Keratinocyte (primary cell): ENCODE measurements at places on chromosomes 6 and 20. TPM values are rescaled to one million over a fixed set of nuclear protein-coding genes. Genes with fewer than 3 reads are reported as not detected.

Gene DEFB124
- not detected in 3 replicates for polyA plus RNA-seq

Gene ATP9A
- 5.8 to 8.6 TPM (median 6.1 TPM) in 3 replicates for polyA plus RNA-seq

DNA sequence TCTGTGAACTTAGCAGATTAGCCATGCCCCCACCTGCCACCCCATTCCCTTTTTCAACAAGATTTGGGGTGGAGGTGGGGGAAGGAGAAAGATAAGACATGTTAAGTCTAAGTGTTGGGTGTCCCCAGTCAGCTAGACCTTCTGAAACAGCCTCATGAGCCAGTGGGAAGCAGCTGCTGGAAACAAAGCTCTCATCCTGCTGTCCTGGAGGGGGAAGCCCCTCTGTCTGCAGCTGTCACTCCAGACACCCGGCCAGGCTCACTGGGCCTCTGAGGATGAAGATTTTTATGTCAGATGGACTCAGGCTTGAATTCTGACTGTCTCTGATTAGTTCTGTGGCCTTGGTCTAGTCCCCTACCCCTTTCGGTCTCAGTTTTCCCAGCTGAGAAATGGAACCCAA, 1.1 kb downstream of the BPIFB3 start:
- H3K36me3 ChIP-seq: no peaks in the 10 kb centered on the region
- no peaks in the 10 kb centered on the region for H3K27me3 ChIP-seq
- no peaks in the 10 kb centered on the region for H3K4me1 ChIP-seq
- DNase-seq: no peak
- no peak overlapping the region for H3K4me3 ChIP-seq

DNA sequence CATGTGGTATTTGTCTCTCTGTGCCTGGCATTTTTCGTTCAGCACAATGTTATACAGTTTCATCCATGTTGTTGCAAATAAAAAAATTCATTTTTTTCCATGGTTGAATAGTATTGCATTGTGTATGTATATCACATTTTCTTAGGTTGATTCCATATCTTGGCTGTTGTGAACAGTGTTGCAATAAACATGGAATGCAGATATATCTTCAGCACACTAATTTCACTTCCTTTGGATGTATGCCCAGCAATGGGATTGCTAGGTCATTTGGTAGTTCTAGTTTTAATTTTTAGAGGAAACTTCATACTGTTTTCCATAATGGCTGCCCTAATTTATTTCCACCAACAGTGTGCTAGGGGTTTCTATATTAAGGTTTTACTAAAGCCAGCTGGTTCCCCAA, 52.6 kb downstream of the GFRAL start:
- H3K36me3 ChIP-seq: no peaks in the 10 kb centered on the region
- H3K4me3 ChIP-seq: no peak overlapping the region
- DNase-seq: no peak
- no peaks in the 10 kb centered on the region for H3K27me3 ChIP-seq

GRCh38 chr6:152244998-152245630, 392.0 kb downstream of the SYNE1 start:
- H3K4me3 ChIP-seq: no peak overlapping the region
- no peaks in the 10 kb centered on the region for H3K4me1 ChIP-seq
- no peaks in the 10 kb centered on the region for H3K27me3 ChIP-seq
- H3K27ac ChIP-seq: no peak overlapping the region
- DNase-seq: no peak

GRCh38 chr6:108581932-108582475, 21.3 kb downstream of the FOXO3 start:
- no peak for DNase-seq
- peaks cover 13% of the 10 kb centered on the region for H3K36me3 ChIP-seq
- no peak overlapping the region for H3K27ac ChIP-seq
- no peaks in the 10 kb centered on the region for H3K27me3 ChIP-seq
- peaks cover 42% of the 10 kb centered on the region for H3K4me1 ChIP-seq

- no peaks in the 10 kb centered on the region for H3K27me3 ChIP-seq
- DNase-seq: no peak
- H3K4me1 ChIP-seq: peaks cover 36% of the 10 kb centered on the region
- no peak overlapping the region for H3K27ac ChIP-seq
- H3K4me3 ChIP-seq: no peak overlapping the region
Measured at GRCh38 chr6:138956244-138956924, 31.7 kb downstream of the REPS1 start.

GRCh38 chr20:58216334-58216733, 12.1 kb downstream of the ANKRD60 start:
- peaks cover 77% of the 10 kb centered on the region for H3K27me3 ChIP-seq
- no peak overlapping the region for H3K27ac ChIP-seq
- DNase-seq: no peak
- no peak overlapping the region for H3K4me3 ChIP-seq

- no peak overlapping the region for H3K4me3 ChIP-seq
- H3K36me3 ChIP-seq: no peaks in the 10 kb centered on the region
- DNase-seq: no peak
Measured at GRCh38 chr6:89140347-89141156, 5.3 kb upstream of the PM20D2 start.

DNA sequence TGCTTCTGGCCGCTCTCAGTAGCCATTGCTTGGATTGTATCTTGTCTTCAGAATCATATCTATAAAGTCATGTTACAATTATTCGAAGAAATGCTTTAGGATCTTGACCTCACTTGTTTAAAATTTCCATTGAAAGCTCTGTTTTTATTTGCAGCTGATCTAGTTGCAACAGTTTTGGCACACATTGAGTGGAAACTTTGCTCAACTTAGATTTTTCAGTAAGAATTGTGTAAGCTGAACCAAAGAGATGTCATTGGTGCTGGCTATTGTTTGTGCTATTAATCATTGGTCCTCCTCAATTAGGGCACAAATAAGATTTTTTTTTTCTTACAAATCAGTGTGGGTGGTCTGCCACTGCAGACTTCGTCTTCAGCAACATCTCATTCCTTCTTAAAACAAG, 649.2 kb downstream of the MMUT start:
- DNase-seq: no peak
- no peaks in the 10 kb centered on the region for H3K36me3 ChIP-seq
- no peaks in the 10 kb centered on the region for H3K27me3 ChIP-seq
- H3K27ac ChIP-seq: no peak overlapping the region
- peaks cover 4% of the 10 kb centered on the region for H3K4me1 ChIP-seq

DNA sequence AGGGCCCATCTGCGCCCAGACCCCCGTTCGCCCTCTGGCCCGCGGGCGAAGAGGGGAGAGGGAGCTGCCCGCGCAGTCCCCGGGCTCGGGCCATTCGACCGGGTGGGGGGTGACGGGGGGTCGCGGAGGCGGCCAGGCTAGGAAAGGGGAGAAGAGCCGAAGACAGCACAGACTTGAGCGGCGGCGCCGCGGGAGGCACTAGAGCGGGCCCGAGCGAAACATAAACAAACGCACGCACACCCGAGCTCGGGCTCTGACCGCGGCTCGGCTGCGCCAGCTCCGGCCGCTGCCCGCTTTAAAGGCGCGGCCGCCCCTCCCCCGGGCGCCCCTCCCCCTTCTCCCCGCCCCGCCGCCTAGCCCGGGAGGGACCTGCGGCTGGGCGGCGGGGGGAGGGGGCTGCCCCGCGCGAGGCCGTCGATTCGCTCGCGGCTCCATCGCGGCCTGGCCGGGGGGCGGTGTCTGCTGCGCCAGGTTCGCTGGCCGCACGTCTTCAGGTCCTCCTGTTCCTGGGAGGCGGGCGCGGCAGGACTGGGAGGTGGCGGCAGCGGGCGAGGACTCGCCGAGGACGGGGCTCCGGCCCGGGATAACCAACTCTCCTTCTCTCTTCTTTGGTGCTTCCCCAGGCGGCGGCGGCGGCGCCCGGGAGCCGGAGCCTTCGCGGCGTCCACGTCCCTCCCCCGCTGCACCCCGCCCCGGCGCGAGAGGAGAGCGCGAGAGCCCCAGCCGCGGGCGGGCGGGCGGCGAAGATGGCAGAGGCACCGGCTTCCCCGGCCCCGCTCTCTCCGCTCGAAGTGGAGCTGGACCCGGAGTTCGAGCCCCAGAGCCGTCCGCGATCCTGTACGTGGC, at the start of gene FOXO3:
TSS of gene FOXO3 (plus strand) at position 455 of the 846 bp plus-strand sequence. CDS start at position 747, 292 bp downstream.
- H3K36me3 ChIP-seq: no peaks in the 10 kb centered on the region
- H3K27me3 ChIP-seq: no peaks in the 10 kb centered on the region
- peak within 1 kb of the TSS; percentile 89 for H3K27ac ChIP-seq
- DNase-seq: no peak
- H3K4me1 ChIP-seq: peaks cover 37% of the 10 kb centered on the region
